Fibroblast of the aortic adventitia (primary cell): ENCODE measurements at places on chromosomes 13 and 19.
A peak's percentile ranks its signal among the peaks of the same experiment; 100 is the strongest.

DNA sequence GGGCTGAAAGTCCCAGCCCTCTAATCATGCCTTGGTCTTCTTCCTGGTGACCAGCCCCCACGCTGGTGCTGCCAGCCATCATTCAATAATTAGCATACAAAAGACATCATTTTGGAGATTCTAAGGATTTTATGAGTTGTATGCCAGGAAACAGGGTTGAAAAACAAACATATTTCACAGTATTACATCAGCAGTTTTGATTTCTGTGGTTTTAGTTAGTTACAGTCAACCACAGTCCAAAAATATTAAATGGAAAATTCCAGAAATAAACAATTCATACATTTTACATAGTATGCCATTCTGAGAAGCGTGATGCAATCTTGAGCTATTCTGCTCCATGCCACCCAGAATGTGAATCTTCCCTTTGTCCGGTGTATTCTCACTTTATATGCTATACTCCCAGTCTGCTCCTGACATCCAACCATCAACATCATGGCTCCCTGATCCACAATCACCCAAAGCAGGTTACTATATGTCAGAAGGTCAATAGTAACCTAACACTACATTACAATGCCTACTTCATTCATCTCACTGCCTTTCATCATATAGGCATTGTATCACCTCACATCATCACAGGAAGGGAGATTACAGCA lies 49.2 kb downstream of the STOML3 start:
- DNase-seq = no peak

DNA sequence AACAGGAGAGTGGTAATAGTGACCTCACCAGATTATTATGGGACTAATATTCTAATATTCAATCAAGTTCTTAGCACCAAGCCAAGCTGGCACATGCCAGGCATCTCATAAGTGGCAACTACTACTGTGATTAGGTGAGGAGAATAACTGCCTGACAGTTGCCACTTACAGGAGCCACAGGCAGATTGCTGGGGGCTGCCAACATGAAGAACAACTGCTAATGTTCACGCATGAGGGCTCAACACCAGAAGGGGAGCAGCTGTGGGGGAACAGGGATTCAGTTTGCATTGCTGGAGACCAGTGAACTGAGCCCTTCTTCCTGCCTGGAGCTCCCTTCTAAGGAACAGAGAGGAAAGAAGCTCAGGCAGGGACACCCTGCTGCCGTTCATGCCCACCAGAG lies 504.5 kb downstream of the FOXO1 start:
- DNase-seq = no peak

GRCh38 chr19:29687897-29688728 lies 22.9 kb downstream of the PLEKHF1 start:
- DNase-seq = peak; percentile 90

DNA sequence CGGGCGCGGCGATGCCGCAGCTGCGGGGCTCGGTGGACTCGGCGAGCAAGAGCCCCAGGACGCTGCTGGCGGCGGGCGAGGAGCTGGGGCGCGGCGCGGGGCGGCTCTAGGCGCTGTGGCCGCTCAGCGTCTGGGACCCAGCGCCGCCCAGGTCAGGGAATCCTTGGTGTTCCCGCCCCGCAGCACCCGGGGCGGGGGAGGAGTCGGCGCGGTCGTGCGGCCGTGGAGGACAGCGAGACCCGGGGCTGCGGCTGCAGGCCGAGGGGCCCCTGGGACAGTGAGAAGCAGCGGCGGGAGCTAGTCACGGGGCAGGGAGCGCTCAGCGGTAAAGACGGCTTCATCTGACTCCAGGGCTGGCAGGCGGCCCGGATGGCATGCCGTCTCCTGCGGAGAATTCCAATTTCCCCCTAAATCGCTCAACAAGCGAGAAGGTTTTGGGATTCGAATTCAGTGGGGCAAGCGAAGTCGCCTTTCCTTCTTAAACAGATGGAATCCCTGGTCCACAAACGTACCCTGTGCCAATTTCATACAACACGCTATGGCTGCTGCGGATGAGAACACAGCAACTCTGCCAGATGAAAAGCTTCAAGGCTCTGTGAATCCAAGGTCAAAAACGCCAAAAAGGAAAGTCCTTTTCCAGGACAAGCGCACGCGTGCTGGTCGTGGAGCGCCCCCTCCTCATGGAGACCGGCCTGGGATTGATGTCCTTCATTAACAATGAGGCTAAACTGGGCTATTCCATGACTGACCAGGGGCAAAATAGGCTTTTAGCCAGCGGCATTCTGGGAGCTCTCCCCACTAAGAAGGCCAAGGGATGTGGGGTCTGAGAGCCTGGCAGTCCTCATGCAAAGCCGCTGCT lies 4.2 kb upstream of the ZSCAN4 start:
- peak; percentile 46 for DNase-seq

- no peak for DNase-seq
Observed at GRCh38 chr19:6433663-6434062, at the start of gene SLC25A41. SLC25A41 (minus strand) TSS chr19:6433763; CDS start chr19:6433693, 70 bp downstream.

DNA sequence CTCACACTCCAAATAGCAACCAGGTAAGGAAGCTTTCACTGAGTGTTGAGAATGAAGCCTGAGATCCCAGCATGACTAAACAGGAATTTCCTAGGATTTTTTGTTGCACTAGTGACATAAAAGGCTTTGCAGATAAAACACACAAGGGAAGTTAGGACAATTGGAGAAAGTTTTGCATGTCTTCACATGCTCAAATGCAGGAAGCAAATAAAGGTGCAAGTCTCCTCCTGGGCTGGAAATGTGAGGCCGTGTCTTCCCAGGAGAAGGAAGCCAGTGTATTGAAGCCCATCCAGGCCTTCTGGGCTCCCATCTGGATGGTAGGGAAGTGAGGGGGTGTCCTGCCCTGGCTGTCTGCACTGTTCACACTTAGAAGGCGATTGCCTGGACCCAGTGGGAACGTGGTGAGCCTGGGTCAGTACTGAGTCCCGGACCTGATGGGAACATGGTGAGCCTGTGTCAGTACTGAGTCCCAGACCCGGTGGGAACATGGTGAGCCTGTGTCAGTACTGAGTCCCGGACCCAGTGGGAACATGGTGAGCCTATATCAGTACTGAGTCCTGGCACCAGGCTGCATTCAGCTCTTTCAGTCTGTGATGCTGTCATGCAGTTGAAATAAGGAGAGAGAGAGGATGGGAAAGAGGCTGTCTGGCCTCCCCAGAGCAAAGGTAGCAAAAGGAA lies 38.7 kb downstream of the SIAH3 start:
- no peak for DNase-seq

- DNase-seq = no peak
Observed at GRCh38 chr19:16285769-16286498, 38.7 kb upstream of the KLF2 start.

GRCh38 chr19:2345794-2346663 lies 14.0 kb upstream of the TMPRSS9 start:
- peak; percentile 33 for DNase-seq

GRCh38 chr13:19020988-19021387 lies 160.6 kb downstream of the TUBA3C start:
- DNase-seq = no peak

DNA sequence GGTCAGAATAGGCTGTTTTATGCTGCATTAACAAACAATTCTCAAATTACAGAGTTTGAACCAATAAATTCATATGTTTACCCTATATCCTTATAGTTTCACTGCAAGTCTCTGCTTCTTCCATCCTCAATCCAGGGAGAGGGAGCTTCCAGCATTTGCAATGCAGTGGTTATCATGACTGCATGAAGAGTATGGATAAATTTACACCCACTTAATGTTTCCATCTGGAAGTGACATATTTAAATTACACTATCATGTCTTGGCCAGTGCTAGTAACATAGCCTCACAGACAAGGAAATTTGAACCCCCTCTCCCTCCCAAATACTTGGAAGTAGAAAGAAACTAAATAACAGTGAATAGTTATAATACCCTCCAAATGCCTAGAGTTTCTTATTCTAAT lies 33.5 kb upstream of the UFM1 start:
- DNase-seq = no peak

GRCh38 chr13:33388286-33388998 lies 102.9 kb upstream of the STARD13 start:
- DNase-seq = peak; percentile 7

DNA sequence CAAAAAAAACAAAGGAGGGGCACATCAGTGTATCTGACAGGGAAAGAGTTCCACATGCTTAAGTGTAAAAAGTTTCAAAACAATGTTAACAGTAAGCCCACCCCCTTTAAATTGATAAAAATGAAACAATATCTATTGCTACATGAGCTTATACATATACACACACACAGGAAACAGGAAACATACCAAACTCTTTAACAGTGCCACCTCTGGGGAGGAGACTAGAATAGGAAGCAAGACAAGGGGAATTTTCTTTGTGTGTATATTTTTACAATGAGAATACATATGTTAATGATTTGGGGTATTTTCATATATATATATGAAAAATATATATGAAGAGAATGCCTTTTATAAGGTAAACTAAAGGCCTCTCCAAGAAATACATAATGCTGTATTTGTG lies 44.7 kb downstream of the TPT1 start:
- DNase-seq = peak; percentile 25

- no peak for DNase-seq
Observed at GRCh38 chr19:55670280-55671053, 4.6 kb upstream of the EPN1 start.

DNA sequence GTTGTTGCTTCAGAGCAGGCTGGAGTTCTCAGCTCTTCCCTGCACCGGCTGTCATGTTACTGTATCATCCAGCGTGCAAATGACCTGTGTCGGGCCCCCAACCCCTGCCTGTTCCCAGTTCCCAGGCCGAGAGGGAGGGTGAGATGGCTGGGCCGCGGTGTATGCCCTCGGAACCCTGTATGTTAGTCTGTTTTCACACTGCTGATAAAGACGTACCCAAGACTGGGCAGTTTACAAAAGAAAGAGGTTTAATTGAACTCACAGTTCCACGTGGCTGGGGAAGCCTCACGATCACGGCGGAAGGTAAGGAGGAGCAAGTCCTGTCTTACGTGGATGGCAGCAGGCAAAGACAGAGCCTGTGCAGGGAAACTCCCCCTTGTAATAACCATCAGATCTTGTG lies 10.9 kb downstream of the TMEM255B start:
- DNase-seq = no peak

- no peak for DNase-seq
Observed at GRCh38 chr13:46748300-46748699, 48.7 kb downstream of the ESD start.

GRCh38 chr13:94234738-94235137 lies 244.7 kb downstream of the DCT start:
- DNase-seq = no peak

DNA sequence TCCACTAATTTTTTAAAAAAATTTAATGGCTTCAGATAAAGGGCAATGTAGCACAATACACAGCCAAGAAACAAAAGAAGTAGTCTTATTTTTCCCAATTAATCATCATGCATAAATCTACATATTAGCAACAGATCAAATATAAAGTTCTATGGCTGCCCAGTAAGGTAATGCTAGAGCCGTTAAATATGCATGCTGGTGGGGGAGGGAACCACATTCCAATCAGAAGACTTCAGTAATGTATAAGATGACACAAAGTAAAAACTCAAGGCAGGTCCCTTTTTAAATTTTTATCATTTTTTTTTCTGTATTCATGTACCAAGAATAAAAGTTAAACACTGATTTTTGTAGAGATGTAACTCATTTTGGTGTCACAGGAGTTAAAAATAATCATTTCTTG lies 62.0 kb downstream of the MPHOSPH8 start:
- no peak for DNase-seq

GRCh38 chr13:42361701-42362100 lies 89.7 kb downstream of the AKAP11 start:
- no peak for DNase-seq
